ENCODE measurements at places on chromosomes 2 and 18.

- DNase-seq, result no peak
Observed at GRCh38 chr2:209762563-209762962, 9.1 kb upstream of the UNC80 start.

GRCh38 chr2:10982931-10983701 lies 71.4 kb downstream of the KCNF1 start:
- no peak for DNase-seq

GRCh38 chr2:23709311-23709710 lies 217.6 kb downstream of the ATAD2B start:
- no peak for DNase-seq

DNA sequence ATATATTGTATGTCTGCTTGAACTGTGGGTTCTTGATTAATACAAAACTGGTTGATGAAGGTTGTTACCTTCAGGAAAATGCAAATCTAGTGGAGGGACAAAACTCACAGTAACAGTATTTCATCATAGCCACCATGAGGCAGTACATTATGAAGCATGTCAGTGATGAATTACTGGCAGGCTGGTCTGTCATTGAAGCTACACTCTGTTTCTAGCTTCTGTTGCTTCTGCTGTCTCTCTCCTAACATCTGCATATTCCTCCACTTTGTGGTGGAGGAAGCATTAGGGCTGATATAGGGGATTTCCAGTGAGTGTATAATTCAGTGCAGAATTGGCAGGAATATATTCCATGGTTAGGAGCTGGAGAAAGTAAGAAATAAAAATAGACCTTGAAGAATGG lies 44.2 kb upstream of the RAB6D start:
- no peak for DNase-seq

DNA sequence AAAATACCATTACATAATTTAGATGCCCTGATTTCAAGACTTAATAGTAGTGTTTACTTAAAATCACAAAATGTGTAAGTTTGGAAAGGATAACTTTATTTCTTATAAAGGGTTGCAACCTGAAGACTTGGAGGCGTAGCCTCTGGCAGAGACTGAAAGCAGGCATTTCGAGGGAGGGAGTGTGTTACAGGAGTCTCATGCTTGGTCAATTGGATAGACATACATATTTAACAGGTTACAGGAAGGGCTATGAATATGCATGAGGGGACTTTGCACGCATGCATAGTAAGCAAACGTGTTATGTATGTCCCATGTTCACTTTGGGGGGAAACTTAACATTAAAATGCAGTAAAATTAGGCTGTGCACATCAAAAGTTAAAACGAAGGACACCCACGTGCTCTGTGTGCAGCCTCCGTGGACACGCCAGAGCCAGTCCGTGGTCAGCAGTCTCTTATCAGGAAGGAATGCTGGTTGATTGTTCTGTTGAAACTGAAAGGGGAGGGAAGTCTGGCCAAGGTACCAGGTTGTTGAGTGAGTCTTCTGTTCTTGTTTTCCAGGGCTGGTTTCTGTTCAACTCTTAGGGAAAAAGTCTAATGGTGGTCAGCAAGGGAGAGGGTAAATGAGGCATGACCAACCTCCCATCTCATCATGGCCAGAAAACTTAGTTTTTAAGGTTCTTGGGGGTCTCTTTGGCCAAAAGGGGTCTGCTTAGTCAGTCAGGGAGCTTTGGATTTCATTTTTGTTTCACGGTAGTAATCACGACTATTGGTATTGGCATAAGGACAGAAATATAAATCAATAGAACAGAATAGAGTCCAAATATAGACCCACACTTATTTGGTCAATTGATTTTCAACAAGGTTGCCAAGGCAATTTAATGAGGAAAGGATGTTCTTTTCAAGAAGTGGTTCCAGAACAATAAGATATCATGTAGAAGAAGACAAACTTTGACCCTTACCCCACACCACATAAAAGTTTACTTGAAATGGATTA lies 121.9 kb downstream of the MCFD2 start:
- no peak for DNase-seq

- DNase-seq, result no peak
Observed at GRCh38 chr2:212956665-212957607, 194.5 kb downstream of the IKZF2 start.

DNA sequence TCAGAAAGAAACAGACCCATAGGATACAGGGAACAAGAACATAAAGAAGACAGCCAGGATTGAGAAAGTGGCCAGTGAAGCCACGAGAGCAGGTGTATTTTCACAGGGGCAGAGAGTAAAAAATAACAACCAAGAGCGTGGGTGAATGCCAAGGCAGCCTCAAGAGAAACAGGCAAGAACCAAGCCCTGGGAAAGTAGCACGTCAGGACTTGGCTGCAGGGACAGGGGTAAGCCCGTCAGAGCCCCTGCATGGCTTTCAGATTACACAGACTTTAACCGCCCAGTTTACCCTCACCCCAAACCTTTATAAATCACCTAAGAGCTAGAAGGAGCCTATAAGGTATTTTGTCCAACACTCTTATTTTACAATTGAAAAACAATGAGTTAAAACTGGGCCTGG lies 43.7 kb downstream of the ARL4C start:
- no peak for DNase-seq

- DNase-seq, result no peak
Observed at GRCh38 chr2:136351684-136352083, 233.7 kb upstream of the CXCR4 start.

DNA sequence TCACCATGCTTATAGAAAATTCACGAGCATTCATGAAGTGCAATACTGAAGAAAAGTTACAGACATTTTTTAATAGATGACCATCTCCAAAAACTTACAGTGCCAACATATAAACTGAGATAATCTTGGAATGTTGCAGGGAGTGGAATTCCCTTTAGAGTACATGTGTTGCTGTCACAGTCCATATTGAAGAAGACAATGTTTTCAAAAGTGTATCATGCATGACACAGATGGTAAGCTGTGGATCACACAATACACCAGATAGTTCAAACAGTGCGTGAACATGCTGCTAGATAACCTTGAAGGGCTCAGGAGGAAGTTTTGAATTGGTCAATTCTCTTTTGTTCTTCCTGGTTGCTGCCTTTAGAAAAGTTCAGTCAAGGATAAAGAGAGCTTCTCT lies 1644.3 kb upstream of the NXPH2 start:
- DNase-seq, result no peak

DNA sequence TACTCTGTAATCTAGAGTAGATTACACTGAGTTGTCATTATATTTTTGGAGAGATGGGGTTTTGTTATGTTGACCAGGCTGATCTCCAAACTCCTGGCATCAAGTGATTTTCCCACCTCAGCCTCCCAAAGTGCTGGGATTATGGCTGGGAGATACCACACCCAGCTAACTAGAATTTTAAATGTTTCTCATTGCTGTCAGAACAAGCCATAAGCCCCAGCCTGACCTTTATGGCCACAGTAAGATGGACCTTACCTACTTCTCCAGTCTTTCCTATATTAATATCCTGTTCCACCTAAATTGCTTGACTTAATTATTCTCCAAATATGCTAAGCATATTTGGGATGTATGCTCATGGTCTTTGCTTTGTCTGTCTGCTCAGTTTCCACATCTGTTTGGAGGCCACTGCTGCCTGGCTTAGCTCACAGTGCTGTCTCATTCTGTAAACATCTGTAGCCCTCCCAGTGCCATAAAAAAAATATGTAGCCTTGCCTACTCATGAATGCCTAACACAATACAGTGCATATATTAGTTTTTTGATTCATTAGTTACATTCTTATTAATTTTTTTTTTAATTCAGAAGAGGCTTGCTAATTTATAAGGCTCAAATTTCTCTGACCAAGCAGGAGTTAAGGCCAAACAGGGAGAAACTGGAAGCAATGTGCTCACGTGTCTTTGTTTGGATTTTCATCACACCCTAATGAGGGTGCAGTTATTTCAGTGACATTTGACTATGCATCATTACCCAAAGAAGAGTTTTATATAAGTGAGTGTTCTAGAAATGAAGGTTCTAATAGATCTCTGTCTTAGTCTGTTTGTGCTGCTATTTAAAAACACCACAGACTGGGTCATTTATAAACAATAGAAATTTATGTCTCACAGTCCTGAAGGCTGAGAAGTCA lies 45.3 kb upstream of the PSME4 start:
- no peak for DNase-seq

GRCh38 chr2:221263573-221263972 lies 308.5 kb downstream of the EPHA4 start:
- no peak for DNase-seq

DNA sequence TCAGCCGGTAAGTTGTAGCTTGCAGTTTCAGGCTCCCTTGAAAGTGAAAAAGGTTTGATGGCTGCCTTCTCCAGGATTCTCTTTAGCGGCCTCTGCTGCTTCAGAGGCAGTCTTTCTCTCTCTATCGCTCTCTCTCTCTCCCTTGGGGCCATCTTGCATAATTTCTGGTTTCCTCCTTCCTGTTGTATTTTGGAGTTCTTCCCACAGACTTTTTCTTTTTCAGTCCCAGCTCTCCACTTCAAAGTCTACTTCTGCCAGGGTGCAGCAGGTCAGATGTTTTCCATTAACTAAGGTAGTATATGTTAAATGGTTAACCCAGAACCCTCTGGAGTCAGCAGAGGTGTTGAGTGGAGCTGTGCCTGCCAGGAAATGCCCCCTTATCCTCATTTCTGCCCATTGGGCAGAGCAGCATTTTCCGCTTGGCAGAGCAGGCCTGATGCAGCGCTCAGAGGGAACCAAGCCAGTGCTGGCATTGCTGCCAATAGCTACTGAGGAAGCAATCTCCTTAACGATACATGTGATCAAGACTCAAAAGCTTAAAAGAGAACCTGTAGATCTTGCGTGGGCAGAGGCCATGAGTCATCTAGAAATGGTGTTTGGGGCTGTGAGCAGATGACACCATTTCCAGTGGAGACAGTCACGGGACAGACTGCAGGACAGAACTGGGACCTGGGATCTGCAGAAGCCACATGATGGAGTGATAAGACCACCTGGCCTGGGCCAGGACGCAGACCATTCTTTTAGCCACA lies 20.8 kb downstream of the DBI start:
- DNase-seq, result peak; percentile 73

GRCh38 chr2:177998006-177998405 lies 74.6 kb downstream of the PDE11A start:
- no peak for DNase-seq

DNA sequence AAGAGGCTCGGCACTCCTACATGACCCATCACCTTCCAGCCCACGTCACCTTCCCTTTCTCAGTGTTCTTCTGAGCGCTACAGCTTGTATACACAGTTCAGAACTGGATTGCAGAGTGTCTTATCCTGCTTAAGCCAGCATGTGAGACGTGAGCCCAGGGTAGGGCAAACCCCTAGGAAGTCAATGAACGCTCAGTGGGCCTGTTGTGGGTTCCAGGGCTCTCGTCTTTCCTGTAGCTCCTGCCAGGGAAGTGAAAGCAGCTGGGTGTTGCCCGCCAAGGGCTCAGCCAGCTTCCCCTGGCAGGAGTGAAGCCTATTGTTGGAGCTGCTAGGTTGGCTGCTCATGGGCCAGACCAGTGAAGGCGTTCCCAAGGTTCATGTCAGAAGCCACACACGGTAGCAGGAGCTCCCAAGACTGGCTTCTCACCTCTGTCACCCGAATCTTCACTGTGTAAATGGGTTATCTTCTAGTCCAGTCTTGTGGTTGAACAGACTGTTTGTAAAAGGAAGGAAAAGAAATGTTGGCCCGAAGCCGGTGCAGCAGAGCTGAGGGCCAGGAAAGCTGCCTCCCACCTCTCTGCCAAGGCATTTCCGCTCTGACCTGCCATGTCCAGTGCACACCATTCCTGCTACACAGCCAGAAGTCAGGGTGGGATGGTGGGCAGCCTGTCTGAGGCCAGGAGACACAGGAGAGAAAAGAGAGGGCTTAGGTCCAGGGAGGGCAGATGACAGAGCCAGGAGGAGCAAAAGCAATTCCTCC lies 69.6 kb upstream of the RMDN2 start:
- no peak for DNase-seq

- DNase-seq, result no peak
Observed at GRCh38 chr2:4140281-4140970, 437.1 kb downstream of the DCDC2C start.

DNA sequence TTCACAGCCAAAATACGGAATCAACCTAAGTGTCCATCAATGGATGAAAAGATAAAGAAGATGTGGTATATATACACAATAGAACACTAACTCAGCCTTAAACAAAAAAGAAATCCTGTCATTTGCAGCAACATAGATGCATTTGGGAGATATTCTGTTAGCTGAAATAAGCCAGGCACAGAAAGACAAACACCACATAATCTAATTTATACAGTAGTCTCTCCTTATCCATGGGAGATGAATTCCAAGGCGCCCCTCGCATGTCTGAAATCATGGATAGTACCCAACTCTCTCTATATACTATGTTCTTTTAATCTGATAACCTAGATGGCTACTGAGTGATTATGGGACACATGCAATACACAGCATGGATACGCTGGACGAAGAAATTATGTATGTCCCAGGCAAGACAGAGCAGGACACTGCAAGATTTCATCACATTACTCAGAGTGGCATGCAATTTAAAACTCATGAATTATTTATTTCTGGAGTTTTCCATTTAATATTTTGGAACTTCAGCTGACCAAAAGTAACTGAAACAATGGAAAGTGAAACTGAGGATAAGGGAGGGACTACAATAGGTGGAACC lies 39.5 kb downstream of the ORC4 start:
- no peak for DNase-seq

DNA sequence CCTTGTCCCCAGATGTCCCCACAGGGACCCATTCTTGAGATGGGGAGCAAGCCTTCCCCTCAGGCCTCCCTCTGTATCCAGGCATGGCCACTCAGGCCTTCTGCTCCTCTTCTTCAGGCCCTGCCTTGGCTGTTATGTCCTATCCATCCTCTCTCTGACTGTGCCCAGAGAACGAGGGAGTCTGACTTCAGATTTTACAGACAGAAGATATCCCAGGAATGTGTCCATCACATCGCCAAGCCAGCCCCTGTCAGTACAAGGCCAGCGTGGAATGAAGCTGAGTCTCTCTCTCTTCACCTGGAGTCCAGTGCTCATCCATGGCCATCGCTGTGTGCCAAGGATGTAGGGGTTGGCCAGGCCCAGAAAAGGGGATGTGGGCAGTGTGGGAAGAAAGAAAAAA lies 57.6 kb downstream of the SDC1 start:
- DNase-seq, result peak; percentile 22

DNA sequence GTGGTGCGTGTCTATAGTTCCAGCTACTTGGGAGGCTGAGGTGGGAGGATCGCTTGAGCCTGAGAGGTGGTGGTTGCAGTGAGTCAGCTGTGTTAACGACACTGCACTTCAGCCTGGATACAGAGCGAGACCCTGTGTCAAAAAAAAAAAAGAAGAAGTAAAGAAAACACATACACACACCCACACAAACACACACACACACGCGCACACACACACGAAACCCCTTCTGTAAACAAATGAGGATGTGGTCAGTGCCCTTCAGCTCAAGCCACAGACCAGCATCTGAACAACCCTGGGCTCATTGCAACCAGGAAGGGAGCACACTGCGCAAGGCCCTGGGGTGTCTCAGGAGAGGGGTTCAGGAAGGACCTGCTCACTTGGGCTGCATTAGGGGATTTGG lies 47.9 kb upstream of the KCNF1 start:
- peak; percentile 57 for DNase-seq

Data from GM13976 (cell line).